ENCODE measurements at places on chromosomes 4 and X.

GRCh38 chr4:113741956-113742355, 19.6 kb downstream of the CAMK2D start:
- no peak for DNase-seq

- no peak for DNase-seq
Measured at GRCh38 chr4:182648766-182649165, 268.4 kb downstream of the DCTD start.

- DNase-seq: no peak
Measured at GRCh38 chr4:152831416-152831815, 51.7 kb downstream of the ARFIP1 start.

DNA sequence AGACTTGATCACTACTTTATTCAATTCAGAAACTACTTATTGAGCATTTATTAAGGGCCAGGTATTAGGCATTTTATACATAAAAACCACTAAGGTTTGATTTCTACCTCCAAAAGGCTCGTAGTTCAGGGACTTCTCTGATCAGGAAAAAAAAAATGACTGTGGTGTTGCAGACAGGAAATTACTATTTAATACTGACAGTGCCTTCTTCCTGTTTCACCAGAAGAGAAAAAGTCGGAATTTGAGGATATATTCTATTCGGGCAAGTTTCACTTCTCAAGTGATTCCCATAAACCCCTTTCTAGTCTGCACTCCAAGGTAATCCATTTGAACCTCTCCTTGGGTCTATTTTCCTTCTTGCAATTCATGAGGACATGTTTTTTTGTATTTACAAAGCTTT, 15.3 kb upstream of the TASL start:
- no peak for DNase-seq

DNA sequence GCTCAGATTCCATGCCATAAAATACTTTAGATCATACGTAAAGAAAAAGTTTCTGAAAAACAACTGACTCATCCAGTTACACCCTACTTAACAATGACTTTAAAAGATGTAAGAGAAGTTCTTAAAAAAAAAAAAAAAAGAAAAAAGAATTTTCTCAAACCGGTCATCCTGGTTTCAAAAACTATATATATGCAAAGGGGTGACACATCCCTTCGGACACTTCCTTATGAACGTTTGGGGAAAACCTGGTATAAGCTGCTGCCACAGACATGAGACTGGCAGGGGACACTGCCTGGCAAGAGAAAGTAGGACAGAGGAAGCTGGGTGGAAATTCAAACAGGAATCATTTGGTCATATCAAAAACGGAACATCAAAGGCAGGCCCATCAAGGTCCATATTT, 81.2 kb upstream of the PRSS48 start:
- no peak for DNase-seq

- DNase-seq: no peak
Measured at GRCh38 chr4:153683763-153684181, 308 bp upstream of the TLR2 start.

GRCh38 chr4:185657699-185658098, 122.4 kb upstream of the PDLIM3 start:
- no peak for DNase-seq

All from stimulated activated CD4-positive, alpha-beta T cell treated with anti-CD3 and anti-CD28 coated beads, Interleukin-1b, Interleukin-23, amount 100 ng/mL, for 1 hour (primary cell).